Thymus (tissue), 14 donors: ENCODE measurements at places on chromosomes 2 and 18. TPM values are rescaled to one million over a fixed set of nuclear protein-coding genes. Genes with fewer than 3 reads are reported as not detected.

GRCh38 chr2:72864500-72864899 is 22.7 kb upstream of the SPR start:
- no peak for DNase-seq

GRCh38 chr18:76504749-76505148 is 9.7 kb upstream of the ZNF516 start:
- DNase-seq: no peak

- DNase-seq: peak; percentile 96
Measured at GRCh38 chr2:98649135-98649991, 41.0 kb downstream of the UNC50 start.

GRCh38 chr2:65586516-65586915 is 154.1 kb upstream of the SPRED2 start:
- DNase-seq: no peak

GRCh38 chr18:79816981-79817606 is 19.4 kb downstream of the KCNG2 start:
- DNase-seq: no peak

GRCh38 chr2:162826921-162827320 is 11.6 kb downstream of the KCNH7 start:
- no peak for DNase-seq

DNA sequence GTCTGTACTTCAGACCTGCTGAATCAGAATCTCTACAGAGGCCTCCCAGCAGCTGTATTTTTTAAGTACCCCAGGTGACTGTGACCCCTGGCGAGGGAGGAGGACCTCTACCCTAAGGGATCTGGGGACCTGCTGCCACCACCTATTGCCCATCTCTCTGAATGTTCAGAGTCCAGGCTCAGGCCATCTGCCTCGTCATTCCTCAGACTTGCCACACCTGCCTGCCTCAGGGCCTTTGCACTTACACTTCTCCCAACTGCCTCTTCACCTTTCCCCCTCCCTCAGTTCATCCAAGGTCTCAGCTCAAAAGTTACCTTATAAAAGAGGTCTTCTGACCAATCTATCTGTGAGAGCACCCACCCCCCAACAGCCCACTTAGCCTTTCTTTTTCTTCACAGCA is 21.5 kb downstream of the UXS1 start:
- DNase-seq: no peak

GRCh38 chr2:10407841-10408648 is 40.1 kb downstream of the ODC1 start:
- DNase-seq: peak; percentile 52

The SPHKAP gene
- 1.4 TPM for total RNA-seq

The ASXL3 gene
- 0.42 TPM for total RNA-seq

The CHRNG gene
- 0.57 TPM for total RNA-seq
